ENCODE measurements at places on chromosomes 2 and 18.

DNA sequence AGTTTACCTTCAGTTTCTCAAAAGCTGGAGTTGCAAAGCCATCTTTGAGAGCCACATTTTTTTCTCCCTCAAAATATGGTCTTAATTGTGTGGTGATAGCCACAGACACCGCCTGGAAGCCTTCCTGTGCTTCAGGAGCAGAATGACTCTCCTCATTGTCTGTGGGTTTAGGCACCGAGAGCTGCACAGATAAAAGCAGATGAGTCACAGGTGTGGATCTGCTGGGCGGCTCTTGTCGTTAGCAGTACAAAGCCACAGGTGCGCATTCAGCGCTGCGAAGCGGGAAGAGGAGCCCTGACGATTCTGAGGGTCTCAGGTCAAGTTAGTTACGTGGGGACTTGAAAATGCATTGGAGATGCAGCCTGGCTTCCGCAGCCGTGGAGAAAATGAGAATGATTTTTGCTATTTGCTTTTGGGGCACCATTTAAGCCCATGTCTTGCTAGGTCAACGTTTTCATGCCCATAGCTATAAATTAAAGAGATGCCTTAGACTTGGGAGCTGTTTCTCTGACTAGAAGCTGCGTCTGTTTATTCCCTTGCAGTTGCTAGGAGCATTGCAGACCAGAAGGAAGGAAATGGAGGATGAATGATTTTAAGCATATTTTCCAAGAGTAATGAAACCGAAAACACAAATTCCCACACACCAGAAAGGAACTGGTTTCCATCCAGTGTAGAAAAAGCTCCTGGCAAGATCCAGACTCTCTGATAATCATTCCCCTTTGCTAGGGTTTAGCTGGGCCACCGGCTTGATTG is 51.5 kb downstream of the KLHL29 start:
- no peak for DNase-seq
- H3K36me3 ChIP-seq, result no peaks in the 10 kb centered on the region

DNA sequence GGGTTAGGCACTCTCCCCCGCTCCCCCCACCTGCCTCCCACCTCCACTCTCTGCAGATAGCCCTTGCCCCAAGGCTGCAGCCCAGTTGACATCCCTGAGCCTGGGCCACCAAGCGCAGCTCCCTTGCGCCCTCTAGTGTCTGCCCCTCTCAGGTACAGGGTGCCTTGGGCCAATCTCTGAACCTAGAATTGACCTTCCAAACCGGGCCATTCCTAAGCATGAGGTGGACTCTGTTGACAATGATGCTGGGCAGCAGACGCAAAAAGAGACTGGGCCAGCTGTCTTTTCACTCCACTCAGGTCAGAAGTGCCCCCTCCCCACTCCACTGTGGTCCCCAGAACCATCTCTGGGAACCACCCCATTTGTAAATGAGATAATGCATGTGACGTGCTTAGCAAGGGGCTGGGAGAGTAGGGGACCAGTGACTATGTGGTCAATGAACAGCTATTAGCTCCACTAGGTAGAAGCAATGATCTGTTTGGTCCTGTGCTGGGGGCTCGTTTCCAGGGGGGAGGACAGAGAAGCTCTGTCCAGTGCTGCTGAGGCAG is 43.3 kb upstream of the PLB1 start:
- H3K36me3 ChIP-seq, result no peaks in the 10 kb centered on the region
- no peak overlapping the region for H3K27ac ChIP-seq
- 0 out of 2 replicates have a peak, but pooled peaks cover 4% of the 10 kb centered on the region for H3K4me1 ChIP-seq
- no peaks in the 10 kb centered on the region for H3K27me3 ChIP-seq
- DNase-seq, result peak; percentile 84

DNA sequence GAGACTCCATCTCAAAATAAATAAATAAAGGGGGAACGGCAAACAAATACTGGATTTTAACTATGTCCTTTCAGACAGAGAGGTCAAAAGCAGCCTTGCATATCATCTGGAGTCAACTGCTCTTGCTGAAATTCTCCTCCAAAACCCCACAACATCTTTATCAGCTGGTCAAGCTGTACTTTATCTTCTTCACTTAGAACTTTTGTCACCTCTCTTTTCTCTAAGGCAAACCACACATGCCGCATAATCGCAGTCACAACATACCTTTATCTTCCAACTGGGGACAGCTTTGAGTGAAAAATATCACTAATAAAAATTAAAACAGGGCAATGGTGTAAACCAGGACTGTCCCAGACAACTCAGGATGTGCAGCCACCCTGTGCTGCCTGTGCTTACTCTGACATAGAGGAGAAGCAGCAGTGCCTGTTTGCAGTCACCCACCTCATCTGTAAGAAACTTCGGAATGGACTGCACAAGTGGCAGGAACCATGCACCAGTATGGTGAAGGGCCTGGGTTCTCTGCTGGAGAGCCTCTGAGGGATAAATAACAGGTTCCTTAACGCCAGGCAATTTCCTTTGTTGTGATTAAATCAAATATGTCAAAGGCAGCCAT is 6.2 kb downstream of the MPPE1 start:
- no peaks in the 10 kb centered on the region for H3K36me3 ChIP-seq
- H3K27ac ChIP-seq, result peak overlapping the region; percentile 59
- H3K4me1 ChIP-seq, result peaks cover 30% of the 10 kb centered on the region
- H3K4me3 ChIP-seq, result no peak overlapping the region
- no peaks in the 10 kb centered on the region for H3K27me3 ChIP-seq

GRCh38 chr2:17830053-17831034 is 14.1 kb downstream of the MSGN1 start:
- no peaks in the 10 kb centered on the region for H3K4me1 ChIP-seq
- no peak for DNase-seq
- H3K27ac ChIP-seq, result no peak overlapping the region
- H3K27me3 ChIP-seq, result no peaks in the 10 kb centered on the region
- no peaks in the 10 kb centered on the region for H3K36me3 ChIP-seq

GRCh38 chr2:200301953-200302858 is 4.3 kb upstream of the SPATS2L start:
- DNase-seq, result no peak
- H3K4me1 ChIP-seq, result peaks cover 48% of the 10 kb centered on the region
- H3K27me3 ChIP-seq, result no peaks in the 10 kb centered on the region
- no peaks in the 10 kb centered on the region for H3K36me3 ChIP-seq
- H3K27ac ChIP-seq, result peak overlapping the region; percentile 90

DNA sequence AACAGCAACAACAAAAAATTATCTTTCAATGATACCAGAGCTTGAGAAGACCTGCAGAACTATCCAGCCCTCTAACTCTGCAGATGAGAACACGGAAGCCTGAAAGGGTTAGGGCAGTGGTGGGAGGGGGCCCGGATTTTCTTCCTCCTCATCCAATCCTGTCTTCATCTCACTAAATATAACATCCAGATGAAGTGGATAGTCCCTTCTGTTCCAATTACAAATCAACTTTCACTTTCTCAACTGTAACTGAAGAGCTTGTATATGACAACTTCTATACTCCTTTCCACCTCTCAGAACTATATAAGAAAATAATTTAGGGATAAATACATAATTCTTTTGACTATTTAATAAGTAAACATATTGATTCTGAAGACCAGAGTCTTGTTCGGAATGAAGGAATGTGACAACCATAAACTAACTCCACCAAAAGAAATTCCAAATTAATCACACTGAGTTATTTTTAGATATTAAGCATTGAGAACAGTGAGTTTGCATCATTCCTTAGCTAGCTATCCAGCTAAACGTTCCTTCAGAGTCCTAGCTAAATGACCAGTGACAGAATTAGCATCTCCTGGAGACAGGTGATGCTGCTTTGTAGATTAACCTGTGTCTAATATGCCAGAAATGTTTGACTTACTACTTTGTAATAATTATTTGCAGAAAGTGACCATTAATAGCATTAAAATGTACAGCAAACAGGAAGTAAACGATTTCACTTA is 32.7 kb downstream of the SFT2D3 start:
- peaks cover 39% of the 10 kb centered on the region for H3K4me1 ChIP-seq
- no peak for DNase-seq
- no peaks in the 10 kb centered on the region for H3K36me3 ChIP-seq
- H3K4me3 ChIP-seq, result no peak overlapping the region
- no peak overlapping the region for H3K27ac ChIP-seq

- H3K4me3 ChIP-seq, result no peak overlapping the region
- H3K4me1 ChIP-seq, result peaks cover 4% of the 10 kb centered on the region
- H3K36me3 ChIP-seq, result no peaks in the 10 kb centered on the region
- H3K27me3 ChIP-seq, result no peaks in the 10 kb centered on the region
These were observed 12.5 kb downstream of the MARCO start for GRCh38 chr2:118954297-118955060.

DNA sequence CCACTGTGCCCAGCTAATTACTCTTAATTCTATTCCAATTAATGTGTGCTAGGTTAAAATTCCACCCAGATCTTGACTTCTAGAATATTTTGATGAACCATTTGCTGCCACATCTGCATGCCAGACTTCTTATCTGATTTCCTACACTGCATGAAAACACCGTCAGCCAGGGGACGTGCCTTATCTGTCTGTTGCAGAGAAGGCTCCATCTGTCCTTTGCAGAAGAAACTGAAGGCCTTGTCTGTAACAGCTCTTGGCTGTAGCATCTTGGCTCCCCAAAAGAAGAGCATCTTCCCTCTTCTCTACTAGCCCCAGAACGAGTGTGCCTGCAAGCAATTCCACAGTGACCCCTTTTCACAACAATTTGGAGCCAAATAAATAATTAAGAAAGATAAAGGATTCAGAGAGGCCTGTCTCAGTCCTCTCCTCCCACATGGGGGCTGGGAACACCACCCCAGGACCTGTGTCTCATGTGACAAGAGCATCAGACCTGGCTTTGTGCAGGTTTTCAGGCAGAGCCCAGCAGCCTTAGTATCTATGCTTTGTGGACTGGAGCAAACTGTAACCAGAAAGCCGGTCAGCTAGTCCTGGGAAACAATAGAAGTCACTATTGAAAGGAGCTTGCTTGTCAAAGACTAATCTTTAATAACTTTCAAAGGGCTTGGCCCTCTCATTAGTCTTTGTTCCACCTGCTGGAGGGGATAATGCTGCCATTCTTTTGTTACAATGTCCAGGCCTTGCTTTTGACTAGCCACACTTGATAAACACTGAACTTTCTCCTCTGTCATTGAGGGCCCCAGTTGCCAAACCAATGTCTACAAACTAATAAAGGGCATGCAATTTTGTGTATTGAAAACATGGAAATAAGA is 84.0 kb upstream of the NEUROD1 start:
- no peak overlapping the region for H3K4me3 ChIP-seq
- H3K27ac ChIP-seq, result no peak overlapping the region
- no peaks in the 10 kb centered on the region for H3K27me3 ChIP-seq

DNA sequence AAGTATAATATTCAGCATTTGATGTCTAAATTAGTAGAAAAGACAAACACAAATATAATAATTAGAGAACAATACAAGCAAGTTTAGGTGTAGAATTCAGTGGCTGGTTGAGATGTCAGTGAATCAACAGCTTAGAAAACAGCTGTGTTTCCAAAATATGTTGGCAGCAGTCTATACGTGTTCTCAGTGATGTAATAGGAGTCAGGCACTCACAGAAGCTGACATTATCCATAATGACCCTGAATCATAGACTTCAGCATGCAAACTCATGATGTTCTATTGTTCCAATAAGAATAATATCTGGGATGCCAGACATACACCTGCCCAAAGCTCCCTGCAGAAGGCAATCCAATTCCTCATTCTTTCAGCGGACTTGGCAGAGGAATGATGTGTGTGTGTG is 164.7 kb downstream of the SLC8A1 start:
- no peak overlapping the region for H3K4me3 ChIP-seq
- H3K4me1 ChIP-seq, result no peaks in the 10 kb centered on the region
- no peaks in the 10 kb centered on the region for H3K27me3 ChIP-seq
- H3K36me3 ChIP-seq, result no peaks in the 10 kb centered on the region
- no peak for DNase-seq

- no peaks in the 10 kb centered on the region for H3K4me1 ChIP-seq
- no peak overlapping the region for H3K27ac ChIP-seq
- H3K36me3 ChIP-seq, result no peaks in the 10 kb centered on the region
- no peaks in the 10 kb centered on the region for H3K27me3 ChIP-seq
- no peak overlapping the region for H3K4me3 ChIP-seq
- DNase-seq, result no peak
These were observed 49.2 kb downstream of the SIGLEC15 start for GRCh38 chr18:45874491-45875184.

GRCh38 chr2:193695367-193695766 is 1500.6 kb upstream of the TMEFF2 start:
- H3K4me3 ChIP-seq, result no peak overlapping the region
- no peaks in the 10 kb centered on the region for H3K27me3 ChIP-seq
- no peaks in the 10 kb centered on the region for H3K36me3 ChIP-seq
- H3K27ac ChIP-seq, result no peak overlapping the region
- no peak for DNase-seq
- no peaks in the 10 kb centered on the region for H3K4me1 ChIP-seq

- H3K36me3 ChIP-seq, result no peaks in the 10 kb centered on the region
- H3K27ac ChIP-seq, result no peak overlapping the region
- no peak for DNase-seq
- H3K27me3 ChIP-seq, result no peaks in the 10 kb centered on the region
- no peaks in the 10 kb centered on the region for H3K4me1 ChIP-seq
- no peak overlapping the region for H3K4me3 ChIP-seq
These were observed 223.9 kb downstream of the MYT1L start for GRCh38 chr2:2107141-2107540.

DNA sequence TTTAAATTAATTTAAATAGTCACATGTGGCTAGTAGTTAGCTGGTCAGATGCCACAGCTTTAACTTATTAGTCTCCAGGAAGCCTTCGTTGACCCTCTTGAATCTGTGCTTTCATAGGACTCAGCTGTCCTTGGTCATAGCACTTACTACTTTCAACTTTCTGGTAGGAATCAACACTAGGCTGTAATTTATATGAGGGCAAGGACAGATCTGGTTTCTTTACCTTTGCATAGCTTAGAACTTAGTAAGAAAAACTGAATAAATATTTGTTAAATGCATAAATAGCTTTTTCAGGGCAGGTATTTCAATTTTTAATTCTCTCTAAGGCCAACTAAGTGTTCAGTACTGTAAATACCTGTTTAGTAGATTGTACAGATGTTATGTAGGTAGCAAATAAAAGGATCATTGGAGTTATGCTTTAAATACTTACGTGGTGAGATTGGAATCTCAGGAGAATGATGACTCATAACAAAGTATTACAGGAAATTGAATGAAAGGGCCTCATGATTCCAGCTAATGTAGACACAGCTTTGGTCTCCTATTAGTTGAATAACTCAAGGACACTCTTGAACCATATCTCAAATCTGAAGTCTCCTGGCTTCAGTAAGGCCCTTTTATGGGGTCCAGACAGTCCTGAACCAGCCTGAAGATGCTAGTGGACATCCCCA is 2.6 kb downstream of the CLIP4 start:
- peaks cover 8% of the 10 kb centered on the region for H3K4me1 ChIP-seq
- H3K4me3 ChIP-seq, result no peak overlapping the region
- H3K27ac ChIP-seq, result peak overlapping the region; percentile 48
- no peaks in the 10 kb centered on the region for H3K27me3 ChIP-seq
- no peak for DNase-seq
- no peaks in the 10 kb centered on the region for H3K36me3 ChIP-seq

Data from Caco-2 (cell line).